ENCODE measurements at places on chromosomes 6 and 20.

DNA sequence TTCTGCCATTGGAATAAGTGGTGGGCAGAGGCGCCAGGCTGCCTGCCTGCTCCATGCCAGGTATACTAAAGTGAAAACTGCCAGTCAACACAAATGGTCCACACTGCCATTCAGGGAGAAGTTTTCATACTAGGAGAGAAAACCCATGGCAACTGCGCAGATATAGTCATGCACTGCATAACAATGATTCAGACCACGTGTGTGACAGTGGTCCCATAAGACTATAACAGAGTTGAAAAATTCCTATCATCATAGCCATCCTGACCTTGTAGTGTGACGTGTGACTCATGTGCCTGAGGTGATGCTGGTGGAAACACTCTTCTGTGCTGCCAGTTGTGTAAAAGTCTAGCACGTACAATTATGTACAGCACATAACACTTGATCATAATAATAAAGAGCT, 25.1 kb downstream of the ZC3H12D start:
- no peak for DNase-seq

- no peak for DNase-seq
Observed at GRCh38 chr6:131958542-131959470, 7.6 kb upstream of the CCN2 start.

DNA sequence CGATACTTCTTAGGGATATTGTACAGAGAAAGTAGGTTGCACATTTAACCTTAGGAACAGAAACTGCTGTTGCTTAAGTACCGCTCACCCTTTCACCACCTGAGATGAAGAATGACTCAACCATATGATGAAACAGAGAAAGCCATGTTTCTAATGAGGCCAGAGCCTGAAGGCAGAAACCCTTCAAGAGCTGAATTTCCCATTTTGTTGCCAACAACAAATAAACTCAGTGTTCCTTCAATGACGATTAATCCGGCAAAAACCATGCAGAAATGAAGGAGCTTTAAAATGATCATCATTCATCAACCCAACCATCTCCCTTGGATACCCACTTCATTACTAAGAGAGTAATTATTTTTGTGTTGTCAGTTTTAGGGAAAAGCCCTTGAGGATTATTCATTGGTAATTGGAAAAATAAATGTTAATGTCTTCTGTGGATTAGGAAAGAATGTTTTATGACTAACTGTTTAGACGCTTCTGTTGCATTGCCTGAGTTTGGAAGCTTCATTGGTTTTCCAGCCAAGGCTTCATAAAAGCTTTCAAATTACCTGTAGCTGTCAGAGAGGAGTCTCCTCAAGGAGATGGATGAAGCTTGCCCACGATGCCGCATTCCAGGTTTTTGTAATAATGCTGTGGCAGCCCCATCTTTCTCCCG, 112.1 kb upstream of the IYD start:
- no peak for DNase-seq

GRCh38 chr20:17606001-17606400, 36.1 kb downstream of the DSTN start:
- DNase-seq = no peak

GRCh38 chr6:36717231-36717825, 19.7 kb downstream of the RAB44 start:
- DNase-seq = no peak

- no peak for DNase-seq
Observed at GRCh38 chr6:170455335-170455979, 97.7 kb downstream of the PSMB1 start.

DNA sequence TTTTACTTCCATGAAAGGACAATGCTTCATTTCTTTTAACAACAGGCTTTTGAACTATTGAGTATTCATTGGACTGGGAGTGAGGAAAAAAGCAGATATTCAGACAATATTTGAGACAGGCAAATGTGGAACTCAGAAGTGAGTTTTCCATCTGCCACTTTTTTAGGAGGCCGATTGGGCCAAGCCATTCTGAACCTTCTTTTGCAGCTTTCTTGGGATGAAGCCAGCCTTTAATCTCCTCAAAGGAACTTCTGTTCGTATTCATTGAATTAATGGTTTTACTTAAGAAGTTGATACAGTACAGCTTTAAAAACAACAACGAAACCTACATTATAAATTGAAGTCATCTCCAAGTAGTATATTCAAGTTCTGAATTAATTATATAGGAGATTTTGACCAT, 187.1 kb upstream of the RNF217 start:
- no peak for DNase-seq

- DNase-seq = no peak
Observed at GRCh38 chr20:18615020-18615650, 27.3 kb downstream of the DTD1 start.

- DNase-seq = no peak
Observed at GRCh38 chr6:51019806-51020205, 201.1 kb downstream of the TFAP2B start.

DNA sequence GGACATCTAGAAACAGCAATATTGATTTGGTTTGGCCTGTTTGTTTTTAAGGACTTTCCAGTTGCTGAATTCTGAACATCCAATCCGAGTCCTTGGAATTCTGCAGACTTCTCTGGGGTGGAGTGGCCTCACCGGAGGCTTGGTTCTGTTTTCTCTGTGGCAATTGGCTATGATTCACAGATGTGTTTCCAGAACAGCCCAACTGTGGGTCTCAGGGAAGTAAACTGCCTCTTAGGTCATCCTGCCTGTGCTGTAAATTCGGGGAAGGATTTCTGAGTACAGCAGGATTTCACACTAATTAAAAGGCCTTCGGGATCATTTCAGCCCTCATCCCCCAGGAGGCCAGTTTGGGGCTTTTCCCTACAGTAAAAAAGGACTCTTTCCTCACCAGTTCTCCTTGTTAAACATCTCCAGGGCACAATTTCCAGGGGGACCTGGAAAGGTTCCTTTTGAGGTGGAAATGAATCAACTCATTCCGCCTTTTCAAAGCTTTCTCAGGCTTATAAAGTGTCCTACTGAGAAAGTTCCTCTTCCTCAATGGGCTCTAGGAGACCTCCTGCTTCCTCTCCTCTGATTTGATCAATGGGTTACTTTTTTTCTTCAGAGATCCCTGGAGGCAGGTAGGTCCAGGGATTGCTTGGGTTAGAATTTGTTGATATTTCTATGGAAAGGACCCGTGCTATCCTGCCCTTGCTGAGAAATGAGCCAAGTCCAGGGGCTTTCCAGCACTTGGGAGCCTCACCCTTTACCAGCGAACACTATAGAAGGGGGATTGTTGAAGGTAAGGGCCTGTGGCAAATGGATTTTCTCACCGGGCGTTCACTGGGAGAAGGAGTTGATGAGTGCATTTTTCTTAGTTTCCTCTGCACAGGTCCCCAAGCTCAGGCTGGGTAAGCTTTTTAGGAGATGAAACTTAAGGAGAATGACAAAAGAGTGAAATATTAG, 114.6 kb downstream of the CLIC5 start:
- no peak for DNase-seq

GRCh38 chr20:57699395-57699794, 10.4 kb downstream of the PMEPA1 start:
- no peak for DNase-seq

- no peak for DNase-seq
Observed at GRCh38 chr6:23532227-23532626, 593.8 kb upstream of the NRSN1 start.

All from T-helper 9 cell (primary cell).